Skeletal muscle cell (primary cell): ENCODE measurements at places on chromosomes 11 and 22.

DNA sequence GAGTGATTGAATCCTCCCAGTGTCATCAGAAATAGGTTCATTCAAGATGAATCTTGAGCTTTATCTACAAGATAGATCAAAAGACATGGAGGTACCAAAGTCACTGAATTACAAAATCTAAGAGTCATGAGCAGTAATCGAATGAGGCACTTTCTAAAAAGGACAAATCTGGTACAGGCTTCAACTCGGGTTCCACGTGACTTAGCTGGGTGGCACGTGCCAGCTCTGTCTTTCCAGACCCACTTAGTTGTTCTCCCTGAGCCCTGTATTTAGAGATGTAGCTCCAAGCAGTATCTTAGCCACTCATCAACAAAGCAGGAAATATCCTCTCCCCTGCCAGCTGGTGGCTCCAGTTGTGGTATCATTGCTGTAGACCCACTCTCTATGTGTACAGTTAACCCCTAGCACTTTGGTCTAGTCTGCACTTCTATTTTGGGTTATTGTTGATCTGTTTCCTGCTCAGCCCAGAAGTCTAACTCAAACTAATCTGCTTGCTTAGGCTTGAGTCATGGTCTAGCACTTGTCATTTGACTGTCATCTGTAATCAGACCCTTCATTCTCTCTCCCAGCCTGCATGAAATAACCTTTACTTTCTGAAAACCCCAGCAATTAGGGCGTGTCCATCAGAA, 528.7 kb downstream of the ETS1 start:
- no peak for DNase-seq

DNA sequence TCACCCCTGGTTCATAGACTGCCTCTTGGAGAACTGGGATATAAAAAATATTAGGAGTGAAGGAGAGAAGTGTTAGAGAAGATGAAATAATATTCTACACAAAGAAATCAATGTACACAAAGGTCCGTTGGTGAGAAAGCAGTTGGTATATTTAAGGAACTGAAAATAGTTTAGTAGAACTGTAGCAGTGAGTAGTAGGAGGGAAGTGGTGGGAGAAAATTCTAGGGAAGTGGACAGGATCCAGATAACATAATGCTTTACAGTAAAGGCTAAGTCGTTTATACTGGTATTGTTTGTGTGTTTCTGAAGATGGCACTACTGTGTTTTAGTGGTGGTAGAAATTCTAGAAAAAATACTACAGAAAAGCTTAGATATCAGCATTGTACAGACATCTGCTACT, 120.8 kb upstream of the CHORDC1 start:
- DNase-seq = no peak

- no peak for DNase-seq
Observed at GRCh38 chr11:21104641-21105040, 435.3 kb downstream of the NELL1 start.

DNA sequence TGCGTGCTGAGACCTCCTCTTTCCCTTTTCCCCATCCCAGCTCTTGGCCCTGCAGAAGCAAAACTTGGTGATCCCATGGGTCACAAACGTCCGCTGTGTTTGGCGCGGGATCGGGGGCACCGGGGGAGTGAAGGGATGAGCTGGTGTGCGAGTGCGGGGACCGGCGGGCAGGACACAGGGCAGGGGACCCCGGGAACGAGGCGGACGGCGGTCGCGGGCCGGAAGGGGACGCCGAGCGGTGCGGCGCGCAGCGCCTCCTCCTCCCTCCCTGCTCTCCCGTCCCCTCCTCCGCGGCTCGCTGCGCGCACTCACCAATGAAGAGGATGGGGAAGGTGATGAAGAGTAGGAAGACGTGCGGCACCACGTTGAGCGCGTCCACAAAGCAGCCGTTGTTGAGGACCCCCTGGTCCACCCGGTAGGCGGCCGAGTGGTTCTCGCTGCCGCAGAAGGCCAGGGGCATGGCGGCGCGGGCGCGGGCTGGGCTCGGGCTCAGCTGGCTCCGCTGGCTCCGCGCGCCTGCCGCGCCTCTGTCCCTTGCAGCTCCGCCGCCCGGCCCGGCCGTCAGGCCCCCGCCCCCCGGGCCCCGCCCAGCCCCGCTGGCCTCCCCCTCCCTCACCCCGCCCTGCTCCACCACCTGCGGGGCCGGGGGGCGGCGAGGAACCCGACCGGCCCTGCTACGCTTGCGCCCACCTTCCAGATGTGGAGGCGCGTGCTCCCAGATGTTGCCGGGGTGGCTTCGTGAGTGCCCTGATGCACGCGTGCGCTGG, at the start of gene ABCC8:
ABCC8 (minus strand) TSS at position 529 of the 767 bp plus-strand sequence; CDS start at position 460, 69 bp downstream.
- no peak for DNase-seq

DNA sequence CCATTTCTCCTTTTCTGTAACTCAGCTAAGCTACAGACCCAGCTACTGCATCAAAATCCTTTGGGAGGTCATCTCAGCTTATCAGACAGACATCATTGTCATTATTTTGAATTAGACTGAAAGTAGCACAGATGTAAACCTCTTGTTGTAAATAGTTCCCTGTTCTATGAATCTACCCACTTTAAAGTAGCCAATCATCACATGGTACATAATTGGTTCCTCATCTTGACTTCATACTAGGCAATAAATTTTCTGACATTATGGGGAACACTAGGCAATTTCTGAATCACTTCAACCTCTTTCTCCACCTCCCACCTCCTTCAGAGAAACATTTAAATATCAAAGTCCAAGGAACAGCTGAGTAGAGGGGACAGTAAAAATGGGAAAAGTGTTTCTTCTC, 47.9 kb downstream of the MPPED2 start:
- no peak for DNase-seq

DNA sequence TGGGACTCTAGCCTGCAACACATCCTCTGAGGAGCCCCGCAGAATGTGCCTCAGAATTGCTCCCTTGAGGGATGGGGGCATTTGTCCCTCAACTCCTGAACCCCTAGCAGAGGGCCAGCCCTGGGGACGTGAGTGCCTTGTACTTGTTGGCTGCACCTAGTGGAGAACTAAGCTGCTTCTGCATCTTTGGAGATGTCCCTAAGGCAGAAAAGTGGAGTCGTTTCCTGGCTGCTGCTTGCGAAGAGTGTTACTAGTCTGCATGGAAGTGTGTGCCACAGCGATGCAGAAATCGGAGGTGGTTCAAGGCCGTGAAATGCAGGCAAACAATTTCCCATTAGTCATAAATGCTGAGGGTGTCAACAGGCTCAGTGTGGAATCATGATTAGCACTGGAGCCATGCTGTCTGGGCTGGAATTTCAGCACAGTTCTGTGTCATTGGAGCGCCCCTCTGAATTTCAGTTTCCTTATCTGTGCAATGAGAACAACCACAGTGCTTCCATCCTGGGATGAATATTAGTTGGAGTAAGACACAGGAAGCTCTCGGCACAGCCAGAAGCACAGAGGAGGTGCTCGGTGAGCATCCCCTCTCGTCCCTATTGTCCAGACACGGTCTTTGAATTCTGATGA, 56.5 kb downstream of the MIAT start:
- DNase-seq = no peak
